Activated B cell treated with CpG ODN at 0.5 μM for 24 hours (primary cell): ENCODE measurements at places on chromosomes 13 and 19.

DNA sequence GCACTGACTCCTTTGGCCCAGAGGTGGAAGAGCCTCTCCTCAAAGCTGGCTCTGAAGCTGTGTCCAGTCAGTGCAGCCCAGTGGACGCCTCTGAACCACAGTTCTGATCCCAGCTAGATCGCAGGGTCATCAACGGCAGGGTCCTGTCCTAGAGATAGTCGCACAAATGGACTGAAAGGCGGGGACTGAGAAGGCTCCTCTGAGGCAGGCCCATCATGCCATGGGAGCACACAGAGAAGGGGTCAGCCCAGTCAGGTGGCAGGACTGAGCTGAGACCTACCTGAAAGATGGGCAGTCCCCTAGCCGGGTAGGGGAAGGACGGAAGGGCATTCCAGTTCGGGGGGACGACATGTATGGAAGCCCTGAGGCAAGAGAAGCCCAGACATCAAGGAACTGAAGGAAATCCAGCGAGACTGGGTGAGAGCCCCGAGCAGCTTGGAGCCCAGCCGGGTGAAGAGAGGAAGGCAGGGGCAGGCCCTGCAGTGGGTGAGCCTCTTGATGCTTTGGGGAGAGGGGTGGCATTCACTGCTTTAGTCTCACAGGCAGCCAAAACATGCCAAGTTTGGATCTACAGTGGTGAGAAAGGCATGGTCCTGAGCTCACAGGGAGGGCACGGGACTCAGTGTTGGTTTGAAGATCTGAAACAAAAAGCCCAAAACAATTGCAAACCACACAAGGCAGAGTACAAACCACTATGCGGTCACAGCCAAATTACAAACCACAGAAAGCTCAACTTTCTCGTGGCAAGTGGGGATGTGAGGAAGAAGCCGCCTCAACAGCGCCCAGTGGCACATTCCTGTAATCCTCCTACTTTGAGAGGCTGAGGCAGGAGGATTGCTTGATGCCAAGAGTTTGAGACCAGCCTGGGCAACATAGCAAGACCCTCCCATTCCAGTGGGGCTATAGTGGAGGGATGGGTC is 10.0 kb downstream of the CALM3 start:
- peak overlapping the region; percentile 50 for H3K27ac ChIP-seq
- H3K4me1 ChIP-seq, result peaks cover 39% of the 10 kb centered on the region
- no peaks in the 10 kb centered on the region for H3K27me3 ChIP-seq

DNA sequence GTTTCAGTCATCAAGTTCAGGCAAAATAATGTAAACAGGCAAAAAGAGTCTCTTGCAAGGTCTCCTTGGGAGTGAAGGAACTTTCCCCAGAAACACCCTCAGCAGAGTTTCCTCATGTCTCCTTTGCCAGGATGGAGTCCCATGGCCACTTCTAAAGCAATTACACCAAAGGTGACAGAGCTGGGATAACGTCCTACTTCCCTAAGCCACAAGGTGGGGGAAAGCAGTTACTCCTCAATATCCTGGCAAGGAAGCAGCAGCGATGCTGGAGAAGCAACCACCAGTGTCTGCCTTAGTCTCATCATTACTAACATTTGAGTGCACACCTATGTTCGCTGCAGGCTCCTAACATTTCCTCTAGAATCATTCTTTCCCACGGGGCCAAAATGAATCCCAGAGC is 88.6 kb downstream of the UBL3 start:
- peaks cover 51% of the 10 kb centered on the region for H3K4me1 ChIP-seq
- H3K27ac ChIP-seq, result no peak overlapping the region
- H3K4me3 ChIP-seq, result no peak overlapping the region
- DNase-seq, result no peak
- peaks cover 18% of the 10 kb centered on the region for H3K36me3 ChIP-seq
- no peaks in the 10 kb centered on the region for H3K27me3 ChIP-seq

DNA sequence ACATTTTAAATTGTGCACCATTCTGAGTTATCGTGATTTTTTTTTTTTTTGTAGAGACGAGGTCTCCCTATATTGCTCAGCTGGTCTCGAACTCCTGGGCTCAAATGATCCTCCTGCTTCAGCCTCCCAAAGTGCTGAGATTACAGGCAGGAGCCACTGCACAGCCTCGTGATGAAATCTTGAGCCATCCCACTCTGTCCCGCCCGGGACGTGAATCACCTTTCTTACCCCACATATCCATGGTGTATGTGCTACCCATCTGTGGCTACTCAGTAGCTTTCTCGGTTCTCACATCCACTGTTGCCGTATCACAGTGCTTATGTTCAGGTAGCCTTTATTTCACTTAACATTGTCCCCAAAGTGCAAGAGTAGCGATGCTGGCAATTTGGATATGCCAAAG is 26.5 kb downstream of the PAK4 start:
- no peaks in the 10 kb centered on the region for H3K27me3 ChIP-seq
- no peak for DNase-seq
- H3K4me3 ChIP-seq, result no peak overlapping the region
- peaks cover 5% of the 10 kb centered on the region for H3K4me1 ChIP-seq
- peaks cover 15% of the 10 kb centered on the region for H3K36me3 ChIP-seq
- no peak overlapping the region for H3K27ac ChIP-seq

- DNase-seq, result no peak
- H3K27ac ChIP-seq, result no peak overlapping the region
- no peaks in the 10 kb centered on the region for H3K36me3 ChIP-seq
- no peak overlapping the region for H3K4me3 ChIP-seq
- H3K27me3 ChIP-seq, result no peaks in the 10 kb centered on the region
Observed at GRCh38 chr19:3161453-3161852, 17.1 kb upstream of the S1PR4 start.

- no peak for DNase-seq
- no peak overlapping the region for H3K27ac ChIP-seq
- H3K27me3 ChIP-seq, result no peaks in the 10 kb centered on the region
- no peaks in the 10 kb centered on the region for H3K36me3 ChIP-seq
Observed at GRCh38 chr13:63460462-63461090, 2044.9 kb upstream of the PCDH20 start.

DNA sequence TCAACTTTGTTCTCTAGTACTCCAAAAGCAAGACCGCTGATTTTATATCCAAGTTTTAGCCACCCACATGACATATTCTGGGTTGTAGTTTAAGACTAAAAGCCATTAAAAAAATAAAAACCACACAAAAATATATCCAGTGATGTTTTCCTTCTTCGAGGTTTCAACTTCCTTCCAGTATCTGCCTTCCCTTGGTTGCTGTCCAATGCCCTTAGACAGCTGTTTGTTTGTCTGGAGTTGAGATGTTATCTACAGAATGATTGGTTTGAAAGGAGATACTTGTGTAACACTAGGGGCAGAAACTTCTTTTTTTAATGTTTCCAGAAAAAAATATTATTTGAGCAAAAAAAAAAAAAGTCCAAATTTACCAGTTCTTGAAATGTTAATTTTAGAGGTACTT is 591.5 kb upstream of the PCDH9 start:
- no peaks in the 10 kb centered on the region for H3K4me1 ChIP-seq
- DNase-seq, result no peak
- no peaks in the 10 kb centered on the region for H3K36me3 ChIP-seq
- H3K27me3 ChIP-seq, result no peaks in the 10 kb centered on the region
- no peak overlapping the region for H3K27ac ChIP-seq

DNA sequence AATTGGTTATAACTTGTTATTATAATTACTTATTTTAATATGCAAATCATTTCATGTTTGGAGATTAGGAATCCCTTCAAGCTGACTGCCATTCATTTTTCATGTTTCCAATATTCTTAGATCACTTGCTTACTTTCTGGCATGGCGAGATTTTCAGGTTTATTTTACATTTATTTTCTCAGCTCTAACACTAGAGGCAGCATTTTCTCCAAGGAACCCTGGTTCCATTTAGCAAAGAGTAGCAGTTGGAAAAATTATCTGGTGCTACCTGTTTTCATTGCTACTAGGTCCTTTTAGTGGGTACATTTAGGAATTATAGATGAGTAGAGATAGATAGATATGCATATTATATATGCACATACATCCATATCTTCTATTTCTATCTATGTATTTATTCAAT is 90.9 kb upstream of the TRPC4 start:
- H3K4me3 ChIP-seq, result no peak overlapping the region
- H3K27me3 ChIP-seq, result no peaks in the 10 kb centered on the region
- DNase-seq, result no peak
- H3K4me1 ChIP-seq, result no peaks in the 10 kb centered on the region
- H3K36me3 ChIP-seq, result no peaks in the 10 kb centered on the region
- no peak overlapping the region for H3K27ac ChIP-seq

GRCh38 chr19:28949535-28949934 is 263.4 kb downstream of the UQCRFS1 start:
- no peak for DNase-seq
- H3K4me3 ChIP-seq, result no peak overlapping the region
- H3K27me3 ChIP-seq, result no peaks in the 10 kb centered on the region
- no peaks in the 10 kb centered on the region for H3K4me1 ChIP-seq
- no peak overlapping the region for H3K27ac ChIP-seq
- H3K36me3 ChIP-seq, result no peaks in the 10 kb centered on the region

GRCh38 chr13:27522847-27523246 is 72.5 kb upstream of the MTIF3 start:
- H3K36me3 ChIP-seq, result no peaks in the 10 kb centered on the region
- peaks cover 15% of the 10 kb centered on the region for H3K4me1 ChIP-seq
- DNase-seq, result no peak
- H3K27me3 ChIP-seq, result no peaks in the 10 kb centered on the region
- H3K4me3 ChIP-seq, result peak overlapping the region; percentile 6
- H3K27ac ChIP-seq, result peak overlapping the region; percentile 13

DNA sequence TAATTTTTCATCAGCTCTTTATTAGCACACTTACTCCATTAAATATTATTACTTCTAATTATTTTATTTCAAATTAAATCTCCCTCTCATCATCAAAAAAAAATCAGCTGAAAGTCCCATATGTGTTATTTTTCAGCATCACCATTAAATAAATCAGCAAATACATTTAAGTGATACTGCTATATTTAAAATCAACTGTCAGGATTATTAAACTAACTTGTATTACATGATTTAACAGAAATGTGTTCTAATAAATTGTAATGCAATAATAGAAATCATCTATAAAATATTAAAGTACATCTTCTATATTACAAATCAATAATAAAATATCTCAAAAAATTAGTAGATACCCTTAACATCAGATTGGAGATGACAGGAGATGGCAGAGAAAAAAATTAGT is 538.6 kb upstream of the MIR17HG start:
- H3K4me1 ChIP-seq, result no peaks in the 10 kb centered on the region
- no peak overlapping the region for H3K4me3 ChIP-seq
- no peak for DNase-seq

- H3K4me1 ChIP-seq, result no peaks in the 10 kb centered on the region
- H3K27ac ChIP-seq, result no peak overlapping the region
- peaks cover 5% of the 10 kb centered on the region for H3K27me3 ChIP-seq
- no peak for DNase-seq
Observed at GRCh38 chr13:98370261-98370660, 193.2 kb upstream of the RNF113B start.

GRCh38 chr19:49165111-49165750 is 7.6 kb downstream of the TRPM4 start:
- no peaks in the 10 kb centered on the region for H3K4me1 ChIP-seq
- H3K36me3 ChIP-seq, result no peaks in the 10 kb centered on the region
- no peak overlapping the region for H3K27ac ChIP-seq
- H3K27me3 ChIP-seq, result peaks cover 22% of the 10 kb centered on the region

DNA sequence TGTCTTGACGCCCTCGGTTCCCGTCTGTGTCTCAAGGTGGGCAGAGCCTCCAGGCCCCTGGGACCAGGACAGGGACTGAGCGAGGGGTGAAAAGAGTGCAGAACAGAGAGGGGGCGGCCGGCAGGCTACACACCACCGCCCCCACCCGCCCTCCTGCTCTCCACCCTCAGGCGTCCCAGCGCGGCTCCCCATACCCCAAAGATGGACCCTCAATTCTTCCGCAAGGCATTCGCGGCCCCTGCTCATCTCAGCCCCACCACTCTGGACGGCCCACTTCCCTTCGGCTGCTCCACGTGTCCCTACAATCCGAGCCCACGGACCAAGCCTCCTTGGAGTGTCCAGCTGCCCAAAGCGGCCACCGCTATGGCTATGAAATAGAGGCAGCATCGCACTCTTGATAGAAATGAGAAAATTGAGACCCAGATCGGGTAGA is 1.8 kb downstream of the KLF16 start:
- no peaks in the 10 kb centered on the region for H3K36me3 ChIP-seq
- H3K27me3 ChIP-seq, result no peaks in the 10 kb centered on the region
- no peak for DNase-seq
- H3K27ac ChIP-seq, result peak overlapping the region; percentile 89
- H3K4me1 ChIP-seq, result peaks cover 53% of the 10 kb centered on the region
- peak overlapping the region; percentile 92 for H3K4me3 ChIP-seq

DNA sequence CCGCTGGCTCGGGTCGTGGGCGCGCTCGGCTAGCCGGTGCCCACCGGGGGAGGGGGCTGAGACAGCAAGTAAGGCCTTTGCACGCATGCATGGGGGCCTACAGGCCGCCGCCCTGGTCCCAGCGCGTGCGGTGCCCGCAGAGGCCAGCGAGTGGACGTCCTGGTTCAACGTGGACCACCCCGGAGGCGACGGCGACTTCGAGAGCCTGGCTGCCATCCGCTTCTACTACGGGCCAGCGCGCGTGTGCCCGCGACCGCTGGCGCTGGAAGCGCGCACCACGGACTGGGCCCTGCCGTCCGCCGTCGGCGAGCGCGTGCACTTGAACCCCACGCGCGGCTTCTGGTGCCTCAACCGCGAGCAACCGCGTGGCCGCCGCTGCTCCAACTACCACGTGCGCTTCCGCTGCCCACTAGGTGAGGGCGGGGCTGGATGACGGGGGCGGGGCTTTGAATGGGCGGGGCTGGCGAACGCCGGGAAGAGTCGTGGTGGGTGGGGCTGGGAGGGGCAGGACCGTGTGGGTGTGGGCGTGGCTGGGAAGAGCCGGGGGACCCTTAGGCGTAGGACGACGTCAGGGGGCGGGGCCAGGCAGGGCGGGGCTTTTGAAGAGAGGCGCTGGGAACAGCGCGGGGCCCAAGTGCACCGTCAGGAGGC is 2.1 kb downstream of the CILP2 start:
- peaks cover 20% of the 10 kb centered on the region for H3K27me3 ChIP-seq
- peak; percentile 45 for DNase-seq
- peak overlapping the region; percentile 68 for H3K4me3 ChIP-seq
- H3K27ac ChIP-seq, result no peak overlapping the region
- peaks cover 28% of the 10 kb centered on the region for H3K4me1 ChIP-seq

DNA sequence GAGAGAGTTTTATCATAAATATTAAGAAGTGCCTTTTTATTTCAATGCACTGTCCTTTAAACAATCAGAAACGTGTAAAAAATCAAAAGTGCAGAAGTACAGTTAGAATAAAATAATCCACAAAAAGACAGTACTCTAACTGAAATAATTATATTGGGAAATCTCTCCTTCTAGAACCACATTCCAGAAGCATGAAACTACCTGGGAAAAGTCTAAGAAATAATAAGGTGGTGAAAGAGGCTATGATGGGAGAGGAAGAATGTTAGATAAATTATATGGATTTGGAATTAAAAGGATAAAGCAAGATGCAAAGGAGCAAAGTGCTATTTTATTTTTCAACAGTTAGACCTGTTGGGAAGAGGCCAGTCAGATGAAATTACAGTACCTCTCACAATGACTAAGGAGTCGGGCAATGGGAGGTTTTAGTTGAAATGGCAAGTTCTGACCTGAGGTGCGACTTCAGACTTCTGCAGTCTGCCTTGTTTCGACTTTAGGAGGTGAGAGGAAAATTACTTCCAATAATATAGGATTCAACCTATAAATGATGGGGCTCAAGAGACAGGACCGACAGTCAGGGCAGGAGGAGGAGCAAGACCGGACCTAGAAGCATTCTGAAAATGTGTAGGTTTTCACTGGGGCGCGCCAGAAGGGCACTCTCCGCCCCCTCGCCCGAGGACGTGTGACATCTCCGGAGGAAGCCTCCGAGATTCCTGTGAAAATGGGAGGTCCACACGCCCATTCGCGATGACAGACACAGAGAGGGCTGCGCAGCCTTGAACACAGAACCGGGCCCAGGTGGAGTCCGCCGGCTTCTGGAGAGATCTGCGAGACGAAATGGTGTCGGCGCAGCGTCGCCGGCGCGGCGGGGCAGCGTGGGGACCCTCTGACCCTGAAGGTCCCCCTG is 717 bp downstream of the SPRYD7 start:
- H3K36me3 ChIP-seq, result peaks cover 9% of the 10 kb centered on the region
- peaks cover 32% of the 10 kb centered on the region for H3K4me1 ChIP-seq
- no peak for DNase-seq
- peak overlapping the region; percentile 91 for H3K27ac ChIP-seq
- peak overlapping the region; percentile 97 for H3K4me3 ChIP-seq
